Activated T-cell treated with anti-CD3 and anti-CD28 coated beads, Interleukin-2, amount 50 U/mL, for 72 hours (primary cell): ENCODE measurements at places on chromosomes 11 and 22. TPM values are rescaled to one million over a fixed set of nuclear protein-coding genes. Genes with fewer than 3 reads are reported as not detected.

UPK3A gene
- total RNA-seq, result not detected

RFPL1 gene
- total RNA-seq, result not detected

- peaks cover 21% of the 10 kb centered on the region for H3K36me3 ChIP-seq
- peaks cover 61% of the 10 kb centered on the region for H3K4me1 ChIP-seq
- DNase-seq, result no peak
- no peaks in the 10 kb centered on the region for H3K27me3 ChIP-seq
- no peak overlapping the region for H3K4me3 ChIP-seq
These were observed 106.4 kb downstream of the MICAL2 start for GRCh38 chr11:12216671-12217374.

DNA sequence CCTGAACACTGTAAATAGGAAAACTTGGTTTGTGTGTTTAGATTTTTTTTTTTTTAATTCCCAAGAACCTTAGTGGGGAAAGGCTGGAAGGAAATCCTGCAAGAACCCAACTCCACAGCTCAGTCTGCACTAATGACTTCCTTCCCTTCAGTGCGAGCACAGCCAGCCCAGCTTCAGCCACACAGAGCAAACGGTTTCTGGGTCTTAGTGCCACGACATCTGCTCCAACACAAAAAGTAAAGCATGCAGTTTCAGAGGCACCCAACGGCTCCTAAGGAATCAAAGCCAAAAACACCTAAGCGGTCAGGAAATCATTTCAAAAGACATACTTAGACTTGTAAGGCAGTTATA, 236.1 kb downstream of the TTC28 start:
- peak overlapping the region; percentile 81 for H3K27ac ChIP-seq
- H3K4me1 ChIP-seq, result peaks cover 27% of the 10 kb centered on the region
- peak overlapping the region; percentile 89 for H3K4me3 ChIP-seq
- peak; percentile 15 for DNase-seq
- H3K36me3 ChIP-seq, result no peaks in the 10 kb centered on the region

DNA sequence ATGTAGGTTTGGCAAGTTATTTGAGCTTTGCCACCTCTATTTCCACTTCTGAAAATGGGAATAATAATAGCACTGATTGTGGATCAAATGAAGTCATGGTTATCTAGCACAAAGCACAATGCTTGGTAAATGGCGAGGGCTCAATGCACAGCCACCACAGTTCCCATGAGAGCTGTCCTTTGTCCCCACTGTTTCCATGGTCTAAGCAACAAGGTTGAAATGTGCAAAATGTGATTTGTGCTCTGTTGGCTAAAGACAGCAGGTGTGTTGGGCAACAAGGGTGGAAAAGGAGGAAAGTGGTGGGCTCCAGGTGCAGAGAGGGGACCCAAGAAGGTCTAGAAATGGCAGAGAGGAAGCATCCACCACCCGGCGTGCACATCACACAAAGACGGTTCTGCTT, 200.5 kb downstream of the TRIM29 start:
- H3K36me3 ChIP-seq, result no peaks in the 10 kb centered on the region
- H3K27me3 ChIP-seq, result peaks cover 20% of the 10 kb centered on the region
- H3K4me3 ChIP-seq, result no peak overlapping the region
- H3K4me1 ChIP-seq, result no peaks in the 10 kb centered on the region
- DNase-seq, result no peak

DNA sequence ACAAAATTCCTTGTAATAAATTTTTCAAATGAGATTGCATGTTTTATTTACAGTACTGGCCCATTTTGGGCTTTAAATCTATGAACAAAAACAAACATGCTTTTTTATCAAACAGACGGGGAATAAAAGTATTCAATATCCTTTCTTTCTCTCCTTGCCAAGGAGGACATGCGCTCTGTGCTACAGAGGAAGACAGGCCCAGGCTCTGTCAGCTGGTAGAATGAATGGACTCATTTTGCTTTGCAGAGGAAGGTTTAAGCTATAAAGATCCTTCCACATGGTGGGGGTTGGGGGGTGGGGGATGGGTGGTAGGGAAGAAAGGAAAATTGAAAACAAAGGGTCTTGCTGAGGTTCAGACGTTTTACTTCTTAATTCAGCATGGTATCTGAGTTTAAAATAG, 575.6 kb downstream of the INSC start:
- H3K27me3 ChIP-seq, result no peaks in the 10 kb centered on the region
- no peak overlapping the region for H3K4me3 ChIP-seq
- H3K36me3 ChIP-seq, result peaks cover 2% of the 10 kb centered on the region
- DNase-seq, result no peak
- H3K4me1 ChIP-seq, result no peaks in the 10 kb centered on the region
- H3K27ac ChIP-seq, result no peak overlapping the region

DNA sequence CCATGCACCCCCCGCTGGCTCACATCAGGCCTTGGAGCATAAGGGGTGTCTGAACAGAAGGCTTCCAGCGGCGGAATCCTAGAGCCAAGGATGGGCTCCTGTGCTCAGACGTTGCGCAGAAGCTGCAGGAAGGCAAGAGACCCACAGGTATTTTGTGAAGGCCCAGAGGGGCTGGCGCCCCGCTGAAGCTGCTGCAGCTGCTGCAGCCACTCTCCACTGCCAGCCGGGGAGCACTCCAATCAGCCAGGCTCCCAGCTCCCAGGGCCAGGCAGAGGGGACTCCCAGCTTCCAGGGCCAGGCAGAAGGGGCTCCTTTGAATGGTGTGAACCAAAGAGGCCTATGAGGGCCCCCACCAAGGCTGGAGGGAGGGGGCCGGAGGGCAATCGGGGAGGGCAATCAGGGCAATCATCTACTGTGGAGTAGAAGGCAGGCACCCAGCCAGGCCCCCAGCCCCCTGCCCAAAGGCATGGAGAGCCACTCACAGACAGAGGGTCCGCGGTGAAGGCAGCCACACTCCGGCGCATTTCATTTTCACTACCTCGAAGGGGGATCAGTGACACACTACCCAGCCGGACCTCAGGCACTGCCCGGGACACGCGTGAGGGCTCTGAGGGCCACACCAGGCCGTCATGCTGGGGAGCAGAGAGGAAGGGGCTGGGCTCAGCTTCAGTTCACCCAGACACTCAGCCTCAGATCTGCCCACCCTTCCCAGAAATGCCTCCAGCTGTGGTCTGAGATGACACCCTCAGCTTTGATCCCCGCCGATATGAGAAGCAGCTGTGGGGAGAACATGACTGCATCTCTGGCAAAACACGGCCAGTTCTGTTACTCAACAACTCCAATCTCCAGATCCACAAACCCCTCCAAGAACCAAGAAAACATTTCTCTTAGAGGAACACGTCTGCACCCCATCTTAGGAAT, 11.6 kb upstream of the PDE2A start:
- DNase-seq, result peak; percentile 57
- H3K36me3 ChIP-seq, result no peaks in the 10 kb centered on the region
- peak overlapping the region; percentile 3 for H3K27ac ChIP-seq
- H3K27me3 ChIP-seq, result no peaks in the 10 kb centered on the region
- H3K4me3 ChIP-seq, result peak overlapping the region; percentile 53
- peaks cover 34% of the 10 kb centered on the region for H3K4me1 ChIP-seq
